Activated naive CD4-positive, alpha-beta T cell treated with anti-CD3 and anti-CD28 coated beads, Interleukin-2, amount 50 U/mL, for 72 hours (primary cell): ENCODE measurements at places on chromosomes 1 and 21.

GRCh38 chr1:156677616-156678596 is 699 bp upstream of the NES start:
- no peak for DNase-seq

DNA sequence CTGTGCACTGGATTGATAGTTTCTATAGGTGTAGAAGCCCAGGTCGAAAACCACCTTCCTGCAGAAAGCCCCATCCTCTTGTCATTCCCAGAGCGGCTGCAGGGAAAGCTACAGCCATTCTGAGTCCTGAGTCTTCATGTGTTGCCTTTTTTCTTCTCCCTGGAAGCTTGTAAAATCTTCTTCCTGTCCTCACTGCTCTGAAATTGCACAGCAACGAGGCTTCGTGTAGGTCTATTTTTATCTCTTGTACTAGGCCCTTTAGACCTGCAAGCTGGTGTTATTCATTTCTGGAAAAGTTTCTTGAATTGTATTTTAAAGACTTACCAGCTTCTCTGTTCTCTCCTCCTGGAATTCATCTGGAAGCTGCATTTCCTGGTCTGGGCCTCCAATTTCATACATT is 44.2 kb upstream of the ETS2 start:
- DNase-seq: no peak

- no peak for DNase-seq
These were observed 905.8 kb upstream of the ADGRL2 start for GRCh38 chr1:80894921-80895320.

DNA sequence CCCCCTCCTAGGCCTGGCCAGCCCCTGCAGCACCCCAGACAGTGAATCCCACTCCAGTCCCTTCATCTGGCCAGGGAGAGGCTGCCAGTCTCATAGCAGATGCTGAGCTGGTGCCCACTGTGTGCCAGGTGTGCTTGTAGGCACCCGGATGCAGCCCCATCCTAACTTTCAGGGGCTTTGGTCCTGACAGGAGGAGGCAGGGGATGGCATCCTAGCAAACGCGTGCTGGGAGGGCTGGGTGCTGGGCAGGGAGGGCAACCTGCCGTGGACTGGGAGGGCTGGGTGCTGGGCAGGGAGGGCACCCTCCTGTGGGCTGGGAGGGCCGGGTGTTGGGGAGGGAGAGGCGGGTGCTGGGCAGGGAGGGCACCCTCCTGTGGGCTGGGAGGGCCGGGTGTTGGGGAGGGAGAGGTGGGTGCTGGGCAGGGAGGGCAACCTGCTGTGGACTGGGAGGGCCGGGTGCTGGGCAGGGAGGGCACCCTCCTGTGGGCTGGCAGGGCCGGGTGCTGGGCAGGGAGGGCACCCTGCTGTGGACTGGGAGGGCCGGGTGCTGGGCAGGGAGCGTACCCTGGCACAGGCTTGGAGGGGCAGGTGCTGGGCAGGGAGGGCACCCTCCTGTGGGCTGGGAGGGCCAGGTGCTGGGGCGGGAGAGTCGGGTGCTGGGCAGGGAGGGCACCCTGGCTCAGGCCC is 35.3 kb downstream of the SLC19A1 start:
- peak; percentile 48 for DNase-seq

DNA sequence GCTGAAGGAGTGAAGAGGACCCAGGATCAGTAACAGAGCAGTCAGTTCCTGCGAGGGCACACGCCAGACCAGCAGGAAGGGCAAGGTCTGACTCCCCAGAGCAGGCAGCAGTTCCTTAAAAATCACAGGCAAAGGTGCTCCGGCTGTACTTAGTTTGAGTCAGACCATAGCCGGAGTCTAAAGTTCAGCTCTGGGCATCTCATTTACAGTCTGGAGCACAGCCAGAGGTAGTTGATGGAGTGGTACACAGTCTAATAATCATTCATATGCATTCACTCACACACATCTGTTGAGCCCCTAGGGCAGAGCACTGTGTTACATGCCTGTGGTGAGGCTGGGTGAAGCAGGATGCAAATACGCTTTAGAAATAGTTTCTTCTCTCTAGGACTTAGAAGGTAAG is 7.3 kb upstream of the AMIGO1 start:
- no peak for DNase-seq

DNA sequence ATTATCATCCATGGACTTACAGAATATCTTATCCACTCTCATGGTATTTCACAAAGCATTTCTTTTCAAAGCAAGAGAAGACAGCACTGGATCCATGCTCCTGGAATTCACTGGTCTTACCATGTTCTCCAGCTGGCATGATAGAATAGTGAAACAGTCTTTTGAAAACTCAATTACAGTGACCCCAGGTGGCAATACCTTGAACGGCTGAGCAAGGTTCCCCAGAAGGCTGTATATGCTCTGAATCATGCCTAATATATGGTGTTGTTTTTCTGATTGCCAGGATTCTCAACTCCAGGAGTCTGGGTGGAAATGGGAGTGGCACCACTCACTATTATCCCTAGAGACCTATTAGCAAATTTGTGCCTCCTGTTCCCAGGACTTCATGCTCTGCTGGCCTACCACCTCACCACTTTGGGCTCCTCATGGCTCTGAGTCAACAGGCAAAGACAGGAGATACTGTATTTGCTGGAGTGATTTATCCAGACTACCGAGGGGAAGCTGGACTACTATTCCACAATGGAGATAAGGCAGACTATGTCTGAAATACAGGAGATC is 87.6 kb downstream of the CATSPERE start:
- DNase-seq: no peak

- no peak for DNase-seq
These were observed 199.7 kb downstream of the TBX15 start for GRCh38 chr1:118788463-118788862.

DNA sequence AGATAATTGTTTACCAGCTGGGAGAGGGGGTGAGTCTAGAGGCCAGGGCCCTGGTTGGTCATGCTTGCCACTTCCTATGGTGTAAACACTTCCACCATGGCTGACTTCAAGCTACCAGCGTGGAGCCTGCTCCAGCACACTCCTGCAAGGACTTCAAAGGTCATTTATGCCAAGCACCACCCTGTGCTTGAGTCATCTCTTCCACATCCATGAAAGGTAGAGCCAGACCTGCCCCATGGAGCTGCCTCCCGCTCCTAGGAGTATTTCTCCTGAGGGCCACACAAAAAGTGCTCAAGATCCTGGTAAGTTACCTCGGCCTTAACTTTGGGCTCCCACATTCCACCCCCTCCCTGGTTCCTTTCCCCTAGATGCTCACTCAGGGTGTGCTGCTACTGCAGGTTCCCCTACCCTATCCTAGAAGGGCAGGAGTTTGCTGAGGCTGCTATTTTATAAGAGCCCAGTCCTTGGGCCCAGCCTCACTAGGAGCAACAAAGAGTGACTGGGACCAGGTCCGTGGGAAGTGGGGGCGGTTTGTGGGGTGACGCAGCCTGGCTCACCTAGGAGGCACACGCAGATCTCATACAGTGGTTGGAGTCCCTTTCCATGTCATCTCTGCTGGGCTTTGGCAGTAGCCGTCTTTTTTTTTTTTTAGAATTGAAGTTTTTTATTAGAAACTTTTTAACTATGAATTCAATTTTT is 2.4 kb downstream of the RAB7B start:
- DNase-seq: no peak
